ENCODE measurements at places on chromosomes 6 and 20.

DNA sequence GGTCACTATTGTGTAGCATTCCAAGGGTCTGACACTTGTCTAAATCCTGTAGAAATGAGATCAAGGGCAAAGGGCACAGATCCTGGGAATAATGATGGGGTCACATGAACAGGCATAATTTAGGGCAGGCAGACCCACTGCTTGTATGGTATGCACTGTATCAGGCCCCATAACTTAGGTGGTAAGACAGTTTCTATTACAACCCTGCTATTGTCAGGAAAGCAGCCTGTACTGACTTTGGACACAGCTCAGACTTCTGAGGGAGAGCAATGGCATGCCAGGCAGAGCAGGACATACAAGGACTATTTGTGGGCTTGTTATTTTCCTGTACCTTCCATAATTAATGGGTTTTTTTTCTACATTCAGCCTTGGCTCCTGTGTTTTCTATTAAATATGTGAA is 286.8 kb downstream of the PKHD1 start:
- no peak for DNase-seq

DNA sequence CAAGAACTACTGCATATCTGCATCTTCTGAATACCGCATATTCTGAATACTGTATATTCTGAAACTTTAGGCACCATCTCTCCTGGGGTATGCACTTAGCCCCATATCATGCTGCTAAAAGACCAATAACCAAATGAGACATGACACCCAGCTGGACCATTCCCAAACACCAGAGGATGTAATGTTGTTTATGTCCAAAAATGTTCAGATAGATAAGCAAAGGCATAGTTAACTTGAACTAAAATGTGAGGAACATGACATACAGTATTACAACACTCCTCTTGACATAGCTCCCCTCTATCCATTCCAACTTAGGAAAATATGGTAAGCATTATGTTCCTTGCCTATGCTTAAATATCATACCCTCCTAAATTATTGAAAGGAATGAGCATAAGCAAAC is 127.3 kb downstream of the TENT5A start:
- DNase-seq, result no peak

- DNase-seq, result no peak
These were observed 62.2 kb upstream of the CLDN20 start for GRCh38 chr6:155201461-155202226.

- no peak for DNase-seq
These were observed 215.2 kb upstream of the ARID1B start for GRCh38 chr6:156562019-156562418.

GRCh38 chr20:55500130-55500529 is 505.2 kb downstream of the CBLN4 start:
- DNase-seq, result no peak

GRCh38 chr6:97282238-97282725 is 734 bp downstream of the MMS22L start:
- no peak for DNase-seq

DNA sequence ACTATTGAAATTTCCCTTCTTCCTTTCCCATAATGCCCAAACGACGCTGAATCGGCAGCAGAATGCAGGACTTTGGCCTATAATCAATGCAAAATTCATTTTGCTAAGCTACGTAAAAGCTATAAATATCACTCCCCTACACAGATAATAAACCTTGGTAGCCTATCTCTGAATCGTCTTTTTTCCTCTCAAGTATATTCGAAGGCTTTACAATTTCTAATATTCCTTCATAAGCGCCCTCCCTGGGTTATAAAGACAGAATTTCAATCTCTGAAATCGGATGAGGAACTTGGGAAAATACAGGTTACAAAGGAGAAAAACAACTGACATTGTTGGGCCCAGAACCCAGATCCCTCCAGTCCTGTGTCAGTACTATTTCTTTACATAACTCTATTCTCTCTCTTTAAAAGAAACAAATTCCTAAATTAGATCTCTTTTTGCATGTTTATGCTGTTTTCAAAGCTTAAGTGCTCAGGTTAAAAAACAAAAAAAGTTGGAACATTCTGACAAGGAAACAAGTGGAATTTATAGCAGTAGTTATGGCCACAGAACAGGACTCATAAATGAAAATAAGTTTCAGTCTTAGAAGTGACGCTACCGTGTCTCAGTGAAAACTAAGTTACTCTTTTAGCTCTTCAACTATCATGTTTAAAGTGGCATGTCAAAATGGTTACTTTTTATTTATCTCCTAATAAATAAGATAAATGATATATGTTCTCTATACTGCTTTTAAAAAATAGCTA is 84.5 kb downstream of the SESN1 start:
- DNase-seq, result no peak

DNA sequence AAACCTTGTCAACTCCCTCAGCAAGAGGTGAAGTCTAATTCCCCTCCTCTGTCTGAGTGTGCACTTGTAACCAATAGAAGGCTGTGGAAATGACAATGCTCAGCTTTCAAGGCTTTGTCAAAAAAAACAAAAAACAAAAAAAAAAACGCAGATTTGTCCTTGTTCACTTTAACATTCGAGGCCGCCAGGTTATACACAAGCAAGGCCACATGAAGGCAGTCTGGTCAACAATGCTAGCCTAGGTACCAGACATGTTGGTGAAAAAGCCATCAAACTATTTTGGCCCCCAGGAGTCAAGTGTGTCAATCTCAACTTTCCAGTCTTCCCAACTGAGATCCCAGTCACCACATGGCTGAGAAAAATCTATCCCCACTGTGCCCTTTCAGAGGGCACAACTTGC is 92.3 kb downstream of the CDK19 start:
- no peak for DNase-seq

- no peak for DNase-seq
These were observed 15.7 kb downstream of the SASH1 start for GRCh38 chr6:148358196-148358785.

DNA sequence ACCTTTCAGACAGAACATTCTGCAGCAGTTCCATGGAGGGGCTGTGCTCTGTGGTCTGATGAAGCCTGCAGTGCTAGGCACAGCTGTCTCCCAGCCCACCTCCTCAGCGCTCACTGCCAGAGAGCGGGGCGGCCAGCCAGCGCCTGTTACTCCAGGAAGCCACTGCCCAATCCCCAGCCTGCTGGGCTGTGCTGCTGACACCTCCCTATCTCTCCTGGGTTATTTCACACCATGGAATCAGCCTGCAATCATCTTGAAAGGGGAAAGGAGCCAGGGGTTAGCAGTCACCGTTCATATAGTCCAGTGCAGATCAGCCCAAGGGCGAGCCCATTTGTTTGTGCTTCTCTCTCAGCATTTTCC is 46.3 kb upstream of the NHSL1 start:
- no peak for DNase-seq

GRCh38 chr20:34794006-34794585 is 31.4 kb downstream of the NCOA6 start:
- DNase-seq, result no peak

DNA sequence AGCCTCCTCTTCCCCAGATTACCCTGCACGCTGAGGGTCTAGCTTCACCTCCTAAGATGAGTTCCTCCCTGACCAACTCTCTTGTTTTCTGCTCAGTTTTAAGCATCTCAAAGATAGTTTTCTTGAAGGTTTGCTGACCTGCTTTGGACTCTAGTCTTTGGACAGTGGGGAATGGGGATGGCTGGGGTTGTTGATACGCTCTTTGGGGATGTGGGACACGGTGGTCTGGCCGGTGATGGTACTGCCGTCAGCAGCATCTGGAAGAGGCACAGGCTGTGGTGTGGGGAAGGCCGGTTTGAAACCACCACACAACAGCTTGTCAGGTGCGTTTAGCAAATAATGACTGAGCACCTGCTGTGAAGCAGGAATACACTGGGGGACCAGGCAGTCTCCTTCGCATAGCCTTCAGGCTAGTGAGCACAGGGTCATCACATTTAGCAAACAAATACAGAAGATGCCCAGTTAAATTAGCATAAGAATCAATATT is 94.1 kb downstream of the TMEM242 start:
- DNase-seq, result no peak

DNA sequence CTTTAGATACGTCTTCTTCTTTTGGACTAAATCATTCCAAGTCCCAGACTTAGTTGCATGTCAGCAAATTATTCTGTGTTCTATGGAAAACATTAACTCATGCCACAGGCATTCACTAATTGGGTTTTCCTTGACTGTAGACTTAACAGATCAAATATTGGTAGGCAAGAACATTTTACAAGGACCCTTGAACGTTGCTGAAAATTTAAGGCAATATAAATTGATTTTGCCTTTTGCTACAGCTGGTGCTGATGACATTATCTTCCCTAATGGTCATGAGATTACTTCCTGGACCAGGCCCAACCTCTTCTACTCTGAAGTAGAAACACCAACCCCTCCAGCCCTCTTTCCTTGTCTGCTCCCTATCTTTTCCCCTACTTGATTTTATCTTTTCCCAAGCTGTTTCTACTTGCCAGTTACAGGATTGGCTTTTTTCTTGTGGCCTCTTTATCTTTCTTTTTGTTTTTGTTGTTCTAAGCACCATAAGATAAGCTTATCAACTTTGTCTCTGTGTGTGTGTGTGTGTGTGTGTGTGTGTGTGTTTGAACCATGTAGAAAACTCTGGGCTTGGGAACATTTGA is 514.0 kb upstream of the SOX4 start:
- no peak for DNase-seq

DNA sequence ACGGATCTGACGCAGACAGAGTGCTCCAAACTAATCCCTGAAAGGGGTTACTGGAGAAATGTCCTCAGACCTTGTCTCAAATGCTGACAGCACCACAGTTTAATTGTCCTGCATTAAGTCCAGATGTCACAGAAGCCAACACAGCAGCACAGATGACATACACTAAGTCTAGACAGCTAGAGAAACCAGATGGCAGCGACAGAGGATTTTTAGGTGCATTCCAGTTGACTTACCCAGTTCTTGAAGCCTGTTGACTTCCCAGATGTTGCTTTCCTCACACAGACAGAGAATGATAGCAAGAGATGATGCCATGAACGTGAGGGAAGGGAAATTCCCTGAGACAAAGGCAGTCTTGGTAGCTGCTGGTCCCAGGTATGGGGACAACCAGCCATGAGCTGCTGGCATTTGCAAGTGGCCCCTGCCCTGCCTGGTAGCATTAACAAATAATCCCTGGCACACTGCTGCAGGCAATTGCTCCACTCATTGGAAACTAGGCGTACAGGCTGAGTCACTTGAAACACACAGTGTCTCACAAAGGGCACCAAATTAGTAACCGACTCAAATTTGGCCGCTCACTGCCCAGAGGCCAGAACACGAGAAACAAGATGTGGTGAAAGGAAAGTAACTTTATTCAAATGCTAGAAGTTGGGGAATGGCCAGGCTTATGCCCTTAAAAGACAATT is 52.2 kb downstream of the ADGB start:
- DNase-seq, result no peak

- DNase-seq, result no peak
These were observed 731 bp downstream of the MAK start for GRCh38 chr6:10837622-10837994.

- DNase-seq, result peak; percentile 43
These were observed 75.1 kb downstream of the CDC40 start for GRCh38 chr6:110255211-110255750.

GRCh38 chr6:25137916-25138232 is 141.3 kb upstream of the CARMIL1 start:
- no peak for DNase-seq

DNA sequence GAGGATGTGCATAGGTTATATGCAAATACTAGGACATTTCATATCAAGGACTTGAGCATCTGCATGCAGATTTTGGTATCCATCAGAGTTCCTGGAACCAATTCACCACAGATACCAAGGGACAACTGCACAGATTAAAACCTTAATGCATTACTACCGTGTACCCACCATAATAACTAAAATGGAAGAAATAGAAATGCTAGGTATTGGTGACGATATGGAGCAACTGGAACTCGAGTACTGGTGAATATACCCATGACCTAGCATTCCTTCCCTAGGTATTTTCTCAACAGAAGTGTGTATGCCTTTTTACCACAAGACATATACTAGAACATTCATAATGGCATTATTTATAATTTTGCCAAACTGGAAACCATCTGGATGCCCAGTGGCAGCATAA is 18.5 kb downstream of the KCNS1 start:
- DNase-seq, result no peak

- DNase-seq, result no peak
These were observed 88.4 kb downstream of the MAFB start for GRCh38 chr20:40600441-40601219.
